Activated naive CD8-positive, alpha-beta T cell treated with anti-CD3 and anti-CD28 coated beads for 36 hours (primary cell): ENCODE measurements at places on chromosomes 13 and 19. TPM values are rescaled to one million over a fixed set of nuclear protein-coding genes. Genes with fewer than 3 reads are reported as not detected.

The CRB3 gene
- 2.1 TPM for total RNA-seq

The PSG6 gene
- not detected for total RNA-seq

The CGB8 gene
- total RNA-seq: not detected

The FLT3 gene
- 0.19 TPM for total RNA-seq

DNA sequence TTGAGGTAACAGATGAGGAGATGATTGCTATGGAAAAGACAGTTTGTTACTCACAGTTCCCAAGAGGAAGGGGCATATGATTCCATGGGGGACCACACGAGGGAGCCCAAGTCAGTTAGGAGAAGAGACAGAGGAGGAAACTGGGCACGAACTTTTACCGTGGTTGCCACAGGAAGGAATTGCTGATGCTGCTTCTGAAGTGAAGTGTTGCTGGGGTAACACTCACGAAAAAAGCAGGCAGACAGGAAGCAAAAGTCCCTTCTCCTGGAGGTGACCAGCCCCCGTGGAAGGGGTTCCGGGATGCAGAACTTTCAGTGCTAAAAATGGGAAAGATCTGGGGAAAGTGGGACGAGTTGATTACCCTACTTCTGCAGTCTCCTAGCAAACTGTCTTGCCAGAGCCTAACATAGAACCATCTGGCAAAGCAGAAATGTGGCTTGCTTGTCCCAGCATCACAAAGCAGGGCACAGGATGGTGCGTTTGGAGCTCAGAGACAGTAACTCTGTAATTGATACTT lies 35.4 kb upstream of the MAP3K10 start:
- no peak for DNase-seq

DNA sequence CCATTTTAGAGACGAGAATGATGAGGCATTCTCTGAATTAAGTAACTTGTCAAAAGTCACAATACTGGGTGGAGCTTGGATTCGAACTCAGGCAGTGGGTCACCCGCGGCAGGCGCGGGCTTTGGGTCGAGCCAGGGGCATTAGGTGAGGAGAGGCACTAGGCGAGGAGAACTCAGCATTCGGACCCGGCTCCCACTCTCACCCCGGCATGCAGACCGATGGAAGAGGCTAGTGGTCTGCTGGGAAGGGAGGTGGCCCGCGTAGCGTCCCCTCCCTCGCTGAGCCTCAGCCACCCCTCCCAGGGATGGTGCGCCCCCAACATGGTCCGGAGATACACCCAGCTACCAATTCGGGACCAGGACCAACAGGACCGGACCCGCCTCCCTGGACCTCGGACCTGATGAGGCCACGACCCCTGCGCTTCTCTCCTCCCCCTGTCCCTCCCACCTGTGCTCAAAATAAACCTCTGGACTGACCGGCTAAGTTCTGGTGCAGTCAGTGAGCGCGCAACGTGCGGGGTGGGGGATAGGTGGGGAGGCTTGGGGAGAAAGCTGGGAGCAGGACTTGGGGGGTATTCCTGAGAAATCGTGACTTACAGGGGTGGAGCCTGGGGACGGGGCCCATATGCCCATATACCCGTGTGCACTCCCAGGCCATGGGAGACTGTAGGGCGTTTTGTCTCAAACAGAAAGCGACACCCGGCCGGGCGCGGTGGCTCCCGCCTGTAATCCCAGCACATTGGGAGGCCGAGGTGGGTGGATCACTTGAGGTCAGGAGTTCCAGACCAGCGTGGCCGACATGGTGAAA lies 1.3 kb upstream of the SNAPC2 start:
- DNase-seq: no peak

DNA sequence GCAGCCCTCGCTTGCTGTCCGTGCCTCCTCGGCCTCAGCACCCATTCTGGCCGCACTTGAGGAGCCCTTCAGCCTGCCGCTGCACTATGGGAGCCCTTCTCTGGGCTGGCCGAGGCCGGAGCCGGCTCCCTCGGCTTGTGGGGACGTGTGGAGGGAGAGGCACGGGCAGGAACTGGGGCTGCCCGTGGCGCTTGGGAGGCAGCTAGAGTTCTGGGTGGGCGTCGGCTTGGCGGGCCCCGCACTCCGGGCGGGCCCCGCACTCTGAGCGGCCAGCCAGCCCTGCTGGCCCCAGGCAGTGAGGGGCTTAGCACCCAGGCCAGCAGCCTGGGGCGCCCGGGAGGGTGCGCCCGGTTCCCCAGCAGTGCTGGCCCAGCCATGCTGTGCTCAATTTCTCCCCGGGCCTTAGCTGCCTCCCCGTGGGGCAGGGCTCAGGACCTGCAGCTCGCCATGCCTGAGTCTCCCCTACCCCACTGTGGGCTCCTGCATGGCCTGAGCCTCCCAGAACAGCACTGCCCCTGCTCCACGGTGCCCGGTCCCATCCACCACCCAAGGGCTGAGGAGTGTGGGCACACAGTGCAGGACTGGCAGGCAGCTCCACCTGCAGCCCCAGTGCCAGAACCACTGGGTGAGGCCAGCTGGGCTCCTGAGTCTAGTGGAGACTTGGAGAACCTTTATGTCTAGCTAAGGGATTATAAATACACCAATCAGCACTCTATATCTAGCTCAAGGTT lies 240.0 kb upstream of the PRR20A start:
- DNase-seq: no peak

DNA sequence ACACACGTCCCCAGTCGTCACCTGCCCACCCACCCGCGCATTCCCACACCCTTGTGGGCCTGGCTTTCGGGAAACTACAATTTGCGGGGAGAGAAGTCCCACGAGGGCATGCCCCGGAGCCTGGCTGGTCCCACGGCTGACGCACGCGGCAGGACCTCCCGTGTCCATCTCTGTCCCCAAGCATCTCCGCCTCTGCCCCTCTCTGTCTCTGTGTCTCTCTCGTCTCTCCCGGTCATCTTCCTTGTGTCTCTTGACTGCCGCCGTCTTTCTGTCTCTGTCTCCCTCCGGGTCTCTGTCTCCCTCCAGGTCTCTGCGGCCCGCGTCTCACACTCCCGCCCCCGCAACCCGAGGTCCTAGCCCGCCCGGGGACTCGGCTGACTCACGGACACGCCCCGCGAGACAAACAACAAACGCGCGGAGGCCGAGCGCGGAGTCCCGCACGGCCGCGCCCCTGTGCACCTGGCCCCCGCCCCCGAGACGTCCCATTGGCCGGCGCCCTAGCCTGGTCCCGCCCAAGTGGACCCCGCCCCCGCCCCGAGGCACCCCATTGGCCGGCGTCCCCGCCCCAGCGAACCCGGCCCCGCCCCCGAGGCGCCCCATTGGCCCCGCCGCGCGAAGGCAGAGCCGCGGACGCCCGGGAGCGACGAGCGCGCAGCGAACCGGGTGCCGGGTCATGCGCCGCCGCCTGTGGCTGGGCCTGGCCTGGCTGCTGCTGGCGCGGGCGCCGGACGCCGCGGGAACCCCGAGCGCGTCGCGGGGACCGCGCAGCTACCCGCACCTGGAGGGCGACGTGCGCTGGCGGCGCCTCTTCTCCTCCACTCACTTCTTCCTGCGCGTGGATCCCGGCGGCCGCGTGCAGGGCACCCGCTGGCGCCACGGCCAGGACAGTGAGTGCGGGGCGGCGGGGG lies at the start of gene FGF22:
Gene FGF22 (plus strand): TSS at position 627 of the 908 bp plus-strand sequence. CDS start 47 bp downstream, at position 674.
- peak; percentile 92 for DNase-seq

- DNase-seq: no peak
Observed at GRCh38 chr13:79503473-79504017, 22.6 kb downstream of the NDFIP2 start.

DNA sequence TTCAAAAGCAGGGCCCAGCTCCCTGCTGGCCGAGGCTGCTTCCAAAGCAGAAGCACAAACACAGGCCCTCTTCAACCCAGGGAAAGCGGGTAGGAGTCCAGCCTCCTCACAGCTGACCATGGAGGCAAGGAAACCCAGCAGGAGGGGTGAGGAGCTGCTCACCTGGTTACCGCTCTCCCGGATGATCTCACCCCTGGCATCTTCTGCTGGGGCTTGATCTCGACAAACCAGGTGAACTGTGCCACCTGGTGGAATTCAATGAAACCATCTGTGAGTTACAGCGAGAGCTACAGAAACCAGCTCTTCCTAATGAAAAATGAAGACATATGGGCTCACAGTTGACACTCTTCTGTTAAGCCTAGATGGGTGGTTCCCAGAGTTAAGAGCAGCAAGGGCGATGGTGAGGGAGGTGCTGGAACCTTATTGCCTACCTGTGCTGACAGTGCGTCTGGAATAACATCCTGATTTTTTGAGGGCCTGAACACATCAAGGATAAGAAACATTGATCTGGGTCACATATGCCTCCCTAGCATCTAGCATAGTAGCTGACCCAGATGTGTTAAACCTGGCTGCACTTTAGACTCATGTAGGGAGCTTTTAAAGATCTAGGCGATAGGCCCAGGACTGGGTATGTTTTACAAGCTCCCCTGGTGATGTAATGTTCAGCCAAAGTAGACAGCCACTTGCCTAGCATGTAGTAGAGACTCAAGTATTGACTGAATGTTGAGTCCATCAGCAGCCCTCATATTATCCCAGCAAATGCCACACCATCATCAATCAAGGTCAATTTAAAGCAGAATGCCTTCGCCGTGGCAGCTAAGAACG lies 6.1 kb downstream of the DHRS12 start:
- DNase-seq: peak; percentile 56
